ENCODE measurements at places on chromosomes 13 and 19.

DNA sequence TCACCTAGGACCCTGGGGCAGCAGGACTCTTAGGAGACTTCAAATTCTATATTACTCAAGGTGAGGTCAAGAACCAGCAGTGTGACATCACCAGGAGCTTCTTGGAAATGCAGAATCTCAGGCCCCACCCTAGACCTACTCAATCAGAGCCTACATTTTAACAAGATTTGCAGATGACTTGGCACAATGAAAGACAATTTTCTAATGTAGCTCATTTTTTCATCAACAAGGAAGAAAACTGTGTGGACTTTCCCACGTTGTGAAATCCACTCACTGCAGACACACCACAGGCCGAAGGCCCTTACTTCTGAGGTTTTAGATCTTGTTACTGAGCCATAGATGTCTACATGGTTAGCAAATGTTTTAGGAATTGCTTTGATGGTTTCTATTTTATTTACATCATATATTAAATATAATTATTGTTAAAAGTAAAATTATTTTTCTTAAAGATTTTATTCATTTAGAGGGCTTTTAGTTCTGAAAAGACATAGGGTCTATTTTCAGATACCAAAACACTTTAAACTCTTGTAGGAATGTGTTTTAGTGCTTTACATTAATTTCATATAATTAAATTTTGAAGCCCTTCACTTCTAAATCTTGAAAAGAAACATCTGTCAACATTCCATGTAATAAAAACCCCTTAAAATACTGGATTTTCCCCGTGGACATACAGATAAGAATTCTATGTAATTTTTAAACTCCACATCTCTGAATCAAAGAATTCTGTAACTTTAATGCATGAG is 18.5 kb upstream of the STARD13 start:
- no peak for DNase-seq

- DNase-seq: no peak
Measured at GRCh38 chr13:79490326-79490725, 9.4 kb downstream of the NDFIP2 start.

- peak; percentile 93 for DNase-seq
Measured at GRCh38 chr19:56838909-56839651, 1.4 kb downstream of the PEG3 start.

DNA sequence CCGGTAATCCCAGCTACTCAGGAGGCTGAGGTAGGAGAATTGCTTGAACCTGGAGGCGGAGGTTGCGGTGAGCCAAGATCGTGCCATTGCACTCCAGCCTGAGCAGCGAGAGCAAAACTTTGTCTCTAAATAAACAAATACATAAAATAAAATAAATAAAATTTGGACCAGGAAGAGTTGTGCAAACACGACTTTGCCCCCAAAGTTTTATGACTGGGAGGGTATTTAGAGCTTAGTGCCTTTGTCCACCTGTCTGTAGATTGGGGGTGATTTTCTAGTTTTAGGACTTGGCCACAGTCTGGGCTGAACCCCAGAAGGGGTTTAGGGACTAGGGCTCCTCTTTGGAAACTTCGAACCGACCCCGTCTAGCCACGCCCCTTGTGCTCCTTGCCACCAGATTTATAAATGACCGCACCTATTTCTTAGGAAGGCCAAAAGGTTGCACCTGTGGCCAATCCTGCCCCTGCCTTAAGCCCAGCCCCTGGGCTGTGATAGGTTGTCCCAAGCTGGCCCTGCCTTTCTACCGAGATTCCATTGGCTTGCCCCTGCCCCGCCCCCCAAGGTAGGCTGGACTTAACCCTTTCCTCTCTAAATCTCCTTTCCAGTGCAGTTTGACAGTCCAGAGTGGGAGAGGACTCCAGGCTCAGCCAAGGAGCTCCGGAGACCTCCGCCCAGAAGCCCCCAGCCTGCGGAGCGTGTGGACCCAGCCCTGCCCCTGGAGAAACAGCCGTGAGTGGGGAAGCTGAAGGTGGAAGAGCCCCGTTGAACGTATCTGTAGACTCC is 5.3 kb downstream of the SHD start:
- DNase-seq: no peak

DNA sequence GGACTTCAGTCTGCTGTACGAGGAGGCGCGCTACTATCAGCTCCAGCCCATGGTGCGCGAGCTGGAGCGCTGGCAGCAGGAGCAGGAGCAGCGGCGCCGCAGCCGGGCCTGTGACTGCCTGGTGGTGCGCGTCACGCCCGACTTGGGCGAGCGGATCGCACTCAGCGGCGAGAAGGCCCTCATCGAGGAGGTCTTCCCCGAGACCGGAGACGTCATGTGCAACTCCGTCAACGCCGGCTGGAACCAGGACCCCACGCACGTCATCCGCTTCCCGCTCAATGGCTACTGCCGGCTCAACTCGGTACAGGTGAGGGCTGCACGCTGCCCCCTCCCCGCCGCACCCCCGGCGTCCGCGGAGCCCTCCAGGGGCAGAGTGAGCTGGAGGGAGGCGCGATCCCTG is 14.6 kb downstream of the KCTD15 start:
- no peak for DNase-seq

GRCh38 chr13:100428986-100429385 is 159.6 kb downstream of the GGACT start:
- DNase-seq: no peak

DNA sequence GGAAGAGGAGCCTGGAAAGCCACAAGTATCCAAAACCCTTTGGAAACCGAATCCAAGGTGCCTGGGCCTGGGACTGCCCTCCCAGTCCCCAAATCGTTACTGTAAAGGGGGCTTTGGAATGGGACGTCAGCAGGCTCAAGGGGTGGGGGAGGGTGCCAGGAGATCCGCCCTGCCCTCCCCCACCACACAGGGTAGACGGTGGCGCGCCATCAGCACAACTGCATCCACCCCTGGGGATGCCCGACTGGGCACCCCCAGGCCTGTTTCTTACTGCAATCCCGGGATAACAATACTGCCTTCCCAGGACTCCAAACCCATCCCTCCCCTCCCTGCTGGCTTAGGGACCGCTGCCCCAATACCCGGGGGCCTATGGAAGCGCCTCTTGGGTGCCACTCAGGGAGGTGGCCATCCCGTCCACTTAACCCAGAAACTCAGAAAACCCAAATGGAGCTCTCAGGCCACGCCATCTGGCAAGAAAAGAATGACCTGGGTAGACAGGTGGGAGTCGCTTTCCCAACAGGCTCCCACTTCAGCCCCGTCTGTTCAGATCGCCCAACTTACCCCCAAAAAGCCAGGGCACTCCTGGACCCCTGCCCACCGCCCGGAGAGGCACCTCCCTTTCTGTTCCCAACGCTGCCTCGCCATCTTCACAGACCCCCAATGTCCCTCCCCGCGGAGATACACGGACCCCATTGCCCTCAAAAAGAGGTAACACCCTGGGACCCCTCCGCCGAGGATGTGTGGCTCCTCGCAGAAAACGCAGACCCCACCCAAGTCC is 2.4 kb downstream of the KLF16 start:
- DNase-seq: no peak

- no peak for DNase-seq
Measured at GRCh38 chr13:32878163-32878562, 138.1 kb upstream of the KL start.

DNA sequence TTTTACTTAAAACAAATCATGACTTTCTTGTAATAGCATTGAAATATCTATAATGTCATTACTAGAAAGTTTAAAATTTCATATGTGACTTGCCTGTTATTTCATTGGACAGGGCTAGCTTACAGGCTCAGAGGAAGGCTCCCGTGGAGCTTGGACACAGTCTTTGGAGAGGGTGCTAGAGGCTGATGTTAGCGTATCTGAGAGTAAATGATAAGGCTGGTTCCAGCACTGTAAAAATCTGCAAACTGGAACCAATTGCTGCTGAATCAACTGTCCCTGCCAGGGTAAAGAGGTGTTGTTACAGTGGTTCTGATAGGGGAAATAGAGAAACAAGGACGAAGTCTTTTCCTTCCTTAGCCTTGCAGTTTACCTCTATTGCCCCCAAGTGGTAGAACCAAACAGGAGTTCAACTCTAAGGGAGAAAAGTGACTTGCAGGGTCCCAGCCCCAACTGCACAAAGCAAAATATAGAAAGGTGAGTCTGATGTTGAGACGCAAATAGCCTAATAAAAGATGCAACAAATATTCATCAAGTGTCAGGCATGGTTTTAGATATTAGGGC is 901.7 kb downstream of the DIAPH3 start:
- no peak for DNase-seq

DNA sequence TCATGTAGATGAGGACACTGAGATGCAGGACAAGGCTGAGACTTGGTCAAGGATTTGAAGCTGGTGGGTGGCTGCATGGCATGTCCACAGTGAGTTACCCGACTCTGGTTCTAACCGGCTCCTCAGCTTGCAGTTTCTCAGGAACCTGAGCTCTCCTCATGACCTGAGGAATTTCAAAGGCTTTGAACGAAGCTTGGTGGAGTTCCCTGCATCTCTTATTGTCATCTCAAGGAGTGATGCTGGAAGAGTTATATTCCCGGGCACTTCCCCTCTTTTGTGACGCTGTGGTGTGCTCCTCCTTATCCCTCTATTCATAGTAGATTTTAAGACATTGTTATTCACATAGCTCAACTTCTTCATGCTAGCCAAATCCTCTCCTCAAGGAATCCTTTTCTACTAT is 500.1 kb upstream of the HTR2A start:
- no peak for DNase-seq

GRCh38 chr13:37651891-37652290 is 53.3 kb upstream of the POSTN start:
- DNase-seq: no peak

DNA sequence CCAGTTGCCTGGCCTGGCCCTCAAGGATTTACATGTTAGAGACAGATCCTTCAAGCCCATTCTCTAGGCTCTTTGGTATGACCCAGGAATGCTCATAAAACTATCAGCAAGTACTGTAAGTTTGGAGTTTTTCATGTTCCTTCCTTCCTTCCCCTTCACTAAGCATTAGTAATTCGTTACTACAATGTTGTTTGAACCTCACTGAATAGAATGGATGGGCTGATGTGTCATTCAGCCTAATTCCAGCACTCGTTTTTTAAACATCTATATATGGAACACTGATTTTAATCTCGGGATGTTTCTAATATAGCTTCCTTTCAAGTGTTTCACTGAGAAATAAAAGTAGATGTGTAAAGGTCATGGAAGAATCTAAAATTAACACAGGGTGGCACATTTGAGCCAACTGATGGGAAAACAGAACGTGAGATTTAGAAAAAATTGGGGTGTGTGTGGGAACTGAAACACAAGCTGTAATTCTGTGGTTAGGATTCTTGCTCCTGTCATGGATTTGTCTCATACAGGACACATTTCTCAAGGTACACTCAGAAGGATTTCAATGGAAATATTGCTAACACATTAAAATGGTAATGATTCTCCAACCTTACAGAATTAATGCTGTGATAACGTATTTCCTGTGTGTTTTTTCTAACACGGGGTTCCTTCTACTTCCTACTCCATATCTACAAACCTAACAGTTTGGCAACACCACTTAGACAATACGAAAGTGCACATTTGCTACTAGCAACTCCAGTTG is 93.4 kb downstream of the FLT1 start:
- DNase-seq: peak; percentile 55

GRCh38 chr19:35495107-35496064 is 5.1 kb upstream of the KRTDAP start:
- peak; percentile 77 for DNase-seq

DNA sequence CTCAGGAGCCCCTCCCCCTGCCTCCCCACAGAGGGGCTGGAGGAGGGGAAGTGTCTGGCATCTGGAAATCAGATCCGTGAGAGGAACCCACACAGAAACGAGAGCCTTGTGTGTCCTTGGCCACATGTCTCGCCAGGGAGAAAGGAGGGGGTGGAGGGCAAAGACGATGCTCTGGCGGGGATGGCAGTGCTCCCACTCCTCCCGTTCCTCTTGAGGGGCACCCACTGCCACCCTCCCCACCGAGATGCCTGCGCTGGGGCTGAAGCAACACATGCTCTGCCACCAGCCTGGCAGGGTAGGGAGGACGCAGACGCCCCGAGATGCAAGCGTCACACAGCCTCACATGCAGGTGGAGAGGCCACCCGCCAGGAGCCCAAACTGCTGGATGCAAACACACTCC is 2.8 kb downstream of the ADGRL1 start:
- DNase-seq: no peak

DNA sequence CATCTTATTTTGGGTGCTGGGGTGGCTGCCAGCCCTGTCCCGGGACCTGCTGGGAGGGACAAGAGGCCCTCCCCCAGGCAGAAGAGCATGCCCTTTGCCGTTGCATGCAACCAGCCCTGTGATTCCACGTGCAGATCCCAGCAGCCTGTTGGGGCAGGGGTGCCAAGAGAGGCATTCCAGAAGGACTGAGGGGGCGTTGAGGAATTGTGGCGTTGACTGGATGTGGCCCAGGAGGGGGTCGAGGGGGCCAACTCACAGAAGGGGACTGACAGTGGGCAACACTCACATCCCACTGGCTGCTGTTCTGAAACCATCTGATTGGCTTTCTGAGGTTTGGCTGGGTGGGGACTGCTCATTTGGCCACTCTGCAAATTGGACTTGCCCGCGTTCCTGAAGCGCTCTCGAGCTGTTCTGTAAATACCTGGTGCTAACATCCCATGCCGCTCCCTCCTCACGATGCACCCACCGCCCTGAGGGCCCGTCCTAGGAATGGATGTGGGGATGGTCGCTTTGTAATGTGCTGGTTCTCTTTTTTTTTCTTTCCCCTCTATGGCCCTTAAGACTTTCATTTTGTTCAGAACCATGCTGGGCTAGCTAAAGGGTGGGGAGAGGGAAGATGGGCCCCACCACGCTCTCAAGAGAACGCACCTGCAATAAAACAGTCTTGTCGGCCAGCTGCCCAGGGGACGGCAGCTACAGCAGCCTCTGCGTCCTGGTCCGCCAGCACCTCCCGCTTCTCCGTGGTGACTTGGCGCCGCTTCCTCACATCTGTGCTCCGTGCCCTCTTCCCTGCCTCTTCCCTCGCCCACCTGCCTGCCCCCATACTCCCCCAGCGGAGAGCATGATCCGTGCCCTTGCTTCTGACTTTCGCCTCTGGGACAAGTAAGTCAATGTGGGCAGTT is 8.6 kb downstream of the CALM3 start:
- peak; percentile 3 for DNase-seq

DNA sequence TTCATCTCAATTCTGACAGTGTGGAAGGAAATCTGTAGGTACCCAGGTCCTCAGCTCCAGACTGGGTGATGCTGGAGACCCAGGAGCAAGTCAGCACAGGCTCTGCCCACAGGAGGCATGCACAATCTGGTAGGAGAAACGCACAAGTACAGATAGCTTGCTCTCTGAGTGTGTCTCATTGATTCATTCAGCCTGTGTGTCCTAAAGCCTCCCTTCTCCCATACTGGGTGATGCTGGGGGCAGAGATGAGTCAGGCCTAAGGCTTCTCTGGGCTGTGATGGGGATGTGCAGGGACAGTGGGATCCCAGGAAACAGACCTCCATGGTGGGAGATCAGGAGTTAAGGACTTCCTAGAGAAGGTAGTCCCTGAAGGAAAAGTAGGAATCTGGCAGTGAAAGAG is 6.8 kb downstream of the ZNF526 start:
- no peak for DNase-seq
